ENCODE measurements at places on chromosomes 4 and X.

DNA sequence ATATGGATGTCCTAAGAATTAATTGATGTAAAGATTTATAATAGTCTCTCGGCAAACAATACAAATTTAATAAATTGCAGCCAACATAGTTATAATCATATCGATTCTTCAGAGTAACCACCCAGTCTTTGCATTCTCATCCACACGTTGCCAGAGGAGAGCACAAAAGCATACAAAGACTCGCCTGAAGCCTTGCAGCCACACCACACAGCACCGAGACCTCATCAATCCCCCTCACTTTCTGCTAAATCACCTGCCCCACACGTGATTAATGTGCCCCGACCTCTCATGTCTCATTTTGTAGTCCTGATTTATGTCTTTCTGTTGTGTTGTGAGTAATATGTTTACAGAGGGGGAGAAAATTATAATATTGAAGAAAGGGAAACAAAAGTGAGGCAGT lies 510.4 kb downstream of the TRIML1 start:
- no peak for DNase-seq

DNA sequence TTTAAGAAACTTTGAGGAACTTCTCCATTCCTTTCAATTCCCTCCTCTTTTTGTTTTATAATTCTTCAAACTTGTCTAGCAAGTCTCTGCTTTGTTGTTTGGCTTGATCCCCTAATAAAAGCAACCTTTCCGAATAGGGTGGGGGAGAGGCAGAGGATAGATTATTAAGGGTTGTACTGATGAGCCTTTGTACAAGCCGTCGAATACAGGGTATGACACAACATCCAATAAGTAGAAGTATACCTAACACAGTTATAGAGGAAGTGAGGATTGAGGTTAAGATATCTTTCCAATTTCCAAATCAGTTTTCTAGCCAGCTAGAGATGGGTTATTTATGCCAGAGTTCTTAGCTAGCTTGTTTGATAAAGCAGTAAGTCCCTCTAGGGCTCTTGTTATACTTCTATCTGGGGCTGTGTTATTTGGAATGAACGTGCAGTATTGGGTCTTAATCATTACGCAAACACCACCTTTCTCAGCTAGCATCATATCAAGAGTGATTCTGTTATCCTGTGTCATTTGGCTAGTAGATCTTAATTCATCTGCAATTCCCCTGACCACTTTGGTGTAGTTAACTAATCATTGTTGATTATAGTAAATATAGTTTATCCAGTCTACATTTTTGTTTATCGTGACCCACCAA lies 18.5 kb downstream of the METAP1 start:
- DNase-seq: no peak

GRCh38 chrX:39619182-39620009 lies 478.4 kb downstream of the BCOR start:
- no peak for DNase-seq

- DNase-seq: no peak
These were observed 81.5 kb downstream of the RCHY1 start for GRCh38 chr4:75432683-75433082.

- DNase-seq: no peak
These were observed 88.1 kb downstream of the NPFFR2 start for GRCh38 chr4:72119946-72120345.

DNA sequence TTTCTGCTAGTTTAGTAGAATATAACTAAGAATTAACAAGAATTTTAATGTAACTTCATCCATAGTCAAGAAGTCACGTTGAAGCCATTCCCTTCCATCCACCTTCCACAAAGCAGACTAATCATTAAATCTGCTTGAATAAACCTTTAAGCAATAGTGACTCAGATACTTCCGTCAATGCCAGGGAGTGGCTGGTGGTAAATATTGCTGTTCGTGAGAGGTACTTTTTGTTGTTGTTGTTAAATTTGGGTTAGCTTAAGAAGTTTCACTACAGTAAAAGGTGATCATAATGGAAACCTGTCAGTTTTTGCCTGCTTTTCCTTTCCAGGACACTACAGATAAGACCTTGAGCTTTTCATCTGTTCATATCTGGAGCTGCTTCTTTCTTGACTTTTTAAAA lies 316.3 kb downstream of the TMA16 start:
- no peak for DNase-seq

DNA sequence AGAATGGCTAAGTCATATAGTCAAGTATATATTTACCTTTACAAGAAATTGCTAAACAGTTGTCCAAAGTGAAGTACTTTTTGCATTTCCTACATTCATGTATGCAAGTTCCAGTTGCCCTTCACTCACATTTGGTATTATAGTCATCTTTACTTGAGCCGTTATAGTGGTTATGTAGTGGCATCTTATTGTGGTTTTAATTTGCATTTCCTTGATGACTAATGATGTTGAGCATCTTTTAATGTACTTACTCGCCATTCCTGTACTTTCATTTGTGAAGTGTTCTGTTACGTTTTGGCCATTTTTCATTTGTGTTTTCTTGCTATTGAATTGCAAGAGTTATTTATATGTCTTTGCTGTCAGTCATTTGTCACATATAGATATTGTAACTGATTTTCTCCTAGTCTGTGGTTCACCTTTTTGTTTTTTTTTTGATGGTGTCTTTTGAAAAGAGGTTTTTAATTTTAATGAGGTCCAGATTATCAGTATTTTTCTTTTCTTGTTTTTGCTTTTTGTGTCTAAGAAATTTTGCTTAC lies 27.6 kb downstream of the ARFIP1 start:
- peak; percentile 80 for DNase-seq

- peak; percentile 76 for DNase-seq
These were observed 56.7 kb downstream of the DOCK11 start for GRCh38 chrX:118552121-118552900.

- DNase-seq: no peak
These were observed 567.7 kb downstream of the MAGEB5 start for GRCh38 chrX:26783512-26784225.

DNA sequence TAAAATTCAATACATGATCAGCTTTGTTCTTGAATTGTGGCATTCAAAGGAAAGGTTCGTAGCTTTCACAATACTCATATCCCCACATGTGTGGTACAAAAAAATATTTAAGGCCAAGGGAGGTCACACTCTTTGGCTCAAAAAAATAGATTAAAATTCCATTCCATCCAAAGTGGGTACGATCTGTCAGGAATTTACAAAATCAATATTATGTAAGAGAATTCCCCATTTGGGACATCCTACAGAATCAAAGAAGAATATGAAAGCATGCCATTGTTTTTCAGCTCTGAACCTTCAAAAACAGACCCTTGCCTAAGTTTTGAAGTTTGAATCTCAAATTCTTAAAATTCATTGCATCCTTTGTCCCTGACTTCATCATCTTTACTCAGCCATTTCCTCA lies 85.8 kb downstream of the MID1 start:
- no peak for DNase-seq

DNA sequence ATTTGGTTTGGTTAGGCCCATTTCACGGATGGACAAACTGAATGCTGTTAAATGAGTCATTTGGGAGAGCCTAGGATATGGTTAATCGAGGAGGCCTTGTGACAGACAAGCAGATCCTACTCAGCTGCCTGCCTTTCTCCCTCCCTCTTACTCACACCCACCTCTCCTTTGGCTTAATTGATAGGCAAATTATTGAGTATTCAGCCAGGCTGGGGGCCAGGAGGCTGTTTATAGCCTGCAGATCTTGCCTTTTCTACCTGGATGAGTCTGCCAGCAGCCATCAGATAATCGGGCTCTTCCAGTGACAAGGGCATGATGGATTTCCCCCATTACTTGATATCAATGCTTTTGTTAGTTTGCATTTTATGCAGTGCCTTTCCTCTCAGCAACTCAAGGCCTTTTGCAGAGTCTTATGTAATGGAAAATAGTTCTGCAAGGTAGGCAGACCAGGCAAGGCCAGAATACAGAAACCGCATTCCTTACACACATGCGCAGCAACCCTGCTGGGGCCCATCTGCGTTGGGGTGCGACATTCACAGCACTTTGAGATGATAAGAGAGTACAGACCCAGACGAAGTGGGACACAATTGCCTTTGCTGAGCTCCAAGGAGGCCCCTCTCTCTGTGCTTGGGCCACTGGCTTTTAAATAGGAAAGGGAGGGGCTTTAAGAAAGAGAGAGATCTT lies 96.2 kb upstream of the ATP6AP2 start:
- no peak for DNase-seq

- no peak for DNase-seq
These were observed 41.0 kb downstream of the PRPS1 start for GRCh38 chrX:107669261-107669660.

GRCh38 chr4:68070302-68070701 lies 59.4 kb downstream of the TMPRSS11F start:
- DNase-seq: no peak
